M059J (cell line): ENCODE measurements at places on chromosomes 13 and 19.

DNA sequence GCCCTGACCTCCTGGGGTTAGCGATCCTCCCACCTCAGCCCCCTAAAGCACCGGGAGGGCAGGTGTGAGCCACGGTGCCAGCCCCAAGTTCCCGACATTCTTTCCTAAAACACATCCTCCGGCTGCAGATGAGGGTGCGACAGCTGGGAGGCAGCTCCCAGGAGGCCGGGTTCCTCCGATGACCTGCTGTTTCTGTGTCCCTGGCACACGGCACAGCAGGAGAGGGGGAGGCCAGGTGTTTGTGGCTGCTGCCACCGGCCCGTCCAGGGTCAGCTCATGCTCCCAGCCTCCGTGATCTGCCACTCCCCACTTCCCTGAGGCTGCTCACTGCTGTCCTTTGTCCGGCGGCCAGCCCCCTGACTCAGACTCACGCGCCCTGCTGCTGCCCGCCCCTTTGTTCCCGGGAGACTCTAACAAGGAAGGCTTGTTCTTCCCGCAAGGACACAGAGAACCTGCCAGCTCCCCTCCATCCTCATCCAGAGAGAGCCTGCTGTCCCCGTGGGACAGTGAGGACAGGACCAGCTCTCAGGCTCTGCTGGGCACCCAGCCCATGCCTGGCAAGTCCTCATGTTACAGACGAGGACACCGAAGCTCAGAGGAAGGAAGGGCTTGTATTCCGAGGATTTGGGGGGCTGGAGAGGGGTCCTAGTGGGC, 10.6 kb upstream of the MADCAM1 start:
- DNase-seq: peak; percentile 64

DNA sequence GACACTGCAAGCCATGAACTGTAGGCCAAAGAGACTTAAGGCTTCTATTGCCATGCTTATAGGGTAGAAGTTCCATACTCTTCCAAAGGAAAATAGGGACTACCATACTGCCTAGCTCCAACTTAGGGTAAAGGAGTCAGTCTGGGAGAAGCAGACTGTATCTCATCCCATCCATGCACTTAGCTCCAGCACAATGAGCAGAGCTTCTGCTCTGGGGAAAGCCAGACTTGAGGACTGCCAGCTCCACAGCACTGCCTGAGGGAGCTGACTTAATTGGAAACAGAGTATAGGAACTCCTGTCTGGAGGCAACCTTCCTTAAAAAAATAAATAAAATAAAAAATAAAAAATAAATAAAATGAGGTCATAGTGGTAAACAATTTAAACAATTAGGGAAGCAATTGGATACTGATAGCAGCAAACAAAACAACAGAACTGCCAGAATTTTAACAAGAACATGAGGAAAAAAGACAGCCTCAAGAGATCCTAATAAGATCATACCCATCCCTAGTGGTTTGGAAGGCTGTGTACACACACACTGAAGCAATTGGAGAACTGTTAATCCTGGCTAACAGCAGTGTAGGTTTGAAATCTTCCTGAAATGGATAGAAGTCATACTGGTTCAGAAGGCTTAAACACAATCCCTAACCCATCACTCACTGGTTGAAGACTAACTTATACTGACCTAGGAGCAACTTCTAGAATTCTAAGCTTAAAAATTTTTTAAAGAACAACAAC, 550.1 kb downstream of the TBC1D4 start:
- DNase-seq: peak; percentile 13

DNA sequence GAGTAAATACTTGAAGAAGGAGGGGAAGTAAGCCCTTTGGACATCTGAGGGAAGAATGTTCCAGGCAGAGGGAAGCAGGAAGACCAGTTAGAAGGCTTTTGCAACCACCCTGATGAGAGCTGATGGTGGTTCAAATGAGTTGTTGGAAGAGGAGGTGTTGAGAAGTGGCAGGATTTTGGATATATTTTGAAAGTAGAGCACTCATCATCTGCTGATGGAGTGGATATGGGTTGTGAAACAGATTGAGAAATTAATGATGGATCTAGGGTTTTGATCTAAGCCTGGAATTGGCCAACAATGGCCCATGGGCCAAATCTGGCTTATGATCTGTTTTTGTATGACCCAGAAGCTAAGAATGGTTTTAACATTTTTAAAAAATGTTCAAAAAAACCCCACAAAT, 230.7 kb downstream of the NDFIP2 start:
- no peak for DNase-seq

DNA sequence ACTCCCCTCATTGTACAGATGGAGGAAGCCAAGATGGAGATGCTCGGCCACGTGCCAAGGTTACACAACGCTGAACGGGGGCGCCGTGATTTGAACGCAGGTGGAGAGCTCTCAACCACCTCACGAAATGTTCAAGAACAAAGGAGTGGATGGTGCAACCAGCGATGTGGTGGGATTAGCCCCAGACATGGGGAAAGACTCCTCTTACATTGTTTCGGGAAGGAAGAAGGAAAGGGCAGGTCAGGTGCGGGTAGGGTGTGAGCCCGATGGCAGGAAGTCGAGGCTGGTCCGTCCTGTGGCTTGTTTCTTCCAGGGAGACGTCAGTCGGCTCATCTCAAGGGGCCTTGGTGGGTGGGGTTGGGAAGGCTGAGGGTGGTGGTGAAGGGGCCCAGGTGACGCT, 7.1 kb upstream of the KLK14 start:
- no peak for DNase-seq

GRCh38 chr13:110410936-110411687, 104.0 kb downstream of the COL4A2 start:
- DNase-seq: no peak

- DNase-seq: no peak
Measured at GRCh38 chr13:71056581-71056980, 810.4 kb downstream of the DACH1 start.
